GM13976 (cell line): ENCODE measurements at places on chromosomes 3 and 15.

- DNase-seq, result peak; percentile 73
Measured at GRCh38 chr3:186849374-186849975, 7.0 kb downstream of the ADIPOQ start.

DNA sequence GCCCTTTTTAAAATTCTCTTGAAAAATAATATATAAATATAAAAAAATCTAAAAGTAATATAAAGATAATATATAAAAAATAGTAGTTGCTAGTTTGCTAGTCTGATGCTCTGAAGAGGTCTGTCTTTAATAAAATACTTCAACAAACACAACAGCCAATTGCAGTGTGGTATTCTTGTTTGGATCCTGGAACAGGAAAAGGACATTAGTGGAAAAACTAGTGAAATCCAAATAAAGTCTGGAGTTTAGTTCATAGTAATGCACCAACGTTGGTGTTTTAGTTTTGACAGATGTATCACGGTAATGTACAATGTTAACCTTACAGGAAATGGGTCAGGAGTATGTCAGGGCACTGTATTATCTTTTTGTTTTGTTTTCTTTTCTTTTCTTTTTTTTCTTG lies 26.0 kb upstream of the CEMIP start:
- DNase-seq, result no peak

DNA sequence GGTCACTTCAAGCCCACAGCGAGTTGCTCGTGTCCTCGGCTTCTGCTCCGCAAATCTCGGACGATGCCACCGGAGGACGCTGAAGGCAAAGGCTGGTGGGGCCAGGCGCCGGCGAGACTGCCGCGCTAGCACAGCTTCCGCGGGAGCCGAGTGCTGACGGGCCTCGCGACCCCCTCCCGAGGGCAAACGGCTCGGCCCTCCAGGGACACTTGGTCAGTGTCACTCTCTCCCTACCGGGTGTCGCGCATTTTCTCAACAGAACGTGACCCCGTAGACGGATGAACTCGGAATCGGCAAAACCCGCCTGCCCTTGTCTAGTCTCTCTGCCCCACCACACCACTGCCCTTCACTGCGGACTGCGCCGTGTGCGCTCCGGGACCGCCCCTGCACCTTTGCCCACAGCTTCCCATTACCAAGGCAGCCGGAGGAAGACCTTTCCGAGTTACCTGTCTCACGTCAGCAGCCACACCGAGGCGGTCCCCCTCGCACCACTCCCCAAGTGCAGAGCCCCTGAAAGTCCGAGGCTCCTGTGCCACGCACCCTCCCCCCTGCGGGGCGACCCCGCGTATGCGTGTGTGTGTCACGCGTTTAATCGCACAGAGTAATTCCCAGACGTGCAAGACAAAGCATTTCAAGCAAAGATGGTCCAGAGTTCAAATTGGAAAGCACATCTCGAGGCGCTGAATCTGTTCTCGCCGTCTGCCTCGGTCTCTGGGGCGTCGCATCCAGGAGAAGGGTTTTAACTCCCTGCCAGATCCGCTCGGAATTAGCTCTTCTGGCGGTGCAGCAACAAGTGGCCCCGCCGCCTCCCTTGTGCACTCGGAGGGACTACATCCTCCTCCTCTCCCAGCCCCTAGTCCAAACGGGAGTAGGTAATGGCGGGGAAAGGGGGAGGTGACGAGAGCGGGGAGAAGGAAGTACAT lies 245.0 kb upstream of the TOPAZ1 start:
- peak; percentile 71 for DNase-seq

DNA sequence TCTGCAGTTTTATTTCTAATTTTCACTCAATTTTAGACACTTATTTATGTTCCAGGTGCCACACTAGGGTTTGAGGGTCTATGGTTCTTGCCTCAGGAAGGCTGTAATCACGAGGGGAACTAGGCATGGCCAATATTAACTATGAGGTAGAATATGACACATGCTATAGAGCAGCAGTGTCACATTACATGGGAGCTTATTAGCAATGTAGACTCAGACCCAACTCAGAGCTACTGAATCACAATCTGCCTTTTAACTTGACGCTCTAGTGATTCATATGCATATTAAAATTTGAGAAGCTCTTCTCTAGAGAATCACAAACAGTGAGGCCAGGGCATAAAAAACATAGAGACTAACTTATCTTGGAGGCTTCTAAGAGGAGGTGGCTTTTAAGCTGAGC lies 32.8 kb upstream of the MRPL3 start:
- DNase-seq, result no peak

GRCh38 chr3:107969994-107970819 lies 120.6 kb downstream of the CD47 start:
- DNase-seq, result peak; percentile 11

GRCh38 chr15:68618908-68619698 lies 40.3 kb downstream of the CORO2B start:
- DNase-seq, result no peak

GRCh38 chr15:74208496-74208895 lies 5.9 kb upstream of the STRA6 start:
- no peak for DNase-seq

DNA sequence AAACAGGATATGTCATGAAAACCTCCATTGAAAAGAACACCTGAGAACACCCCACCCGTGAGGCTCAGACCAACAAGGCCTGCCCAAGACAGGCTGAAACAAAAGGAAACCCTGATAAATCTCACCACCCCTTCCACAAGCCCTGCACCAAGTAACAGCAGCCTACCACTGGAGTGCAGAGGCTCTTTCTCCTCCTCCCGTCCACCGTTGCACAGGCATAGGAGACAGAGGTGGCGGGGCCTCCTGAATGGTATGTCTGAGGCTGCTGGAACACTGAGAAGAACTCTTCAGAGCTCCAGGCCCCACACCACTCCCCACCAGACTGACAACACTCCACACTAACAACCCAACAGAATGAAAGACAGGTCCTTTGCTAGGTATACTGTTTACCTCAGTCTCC lies 21.4 kb downstream of the CHDH start:
- DNase-seq, result no peak

DNA sequence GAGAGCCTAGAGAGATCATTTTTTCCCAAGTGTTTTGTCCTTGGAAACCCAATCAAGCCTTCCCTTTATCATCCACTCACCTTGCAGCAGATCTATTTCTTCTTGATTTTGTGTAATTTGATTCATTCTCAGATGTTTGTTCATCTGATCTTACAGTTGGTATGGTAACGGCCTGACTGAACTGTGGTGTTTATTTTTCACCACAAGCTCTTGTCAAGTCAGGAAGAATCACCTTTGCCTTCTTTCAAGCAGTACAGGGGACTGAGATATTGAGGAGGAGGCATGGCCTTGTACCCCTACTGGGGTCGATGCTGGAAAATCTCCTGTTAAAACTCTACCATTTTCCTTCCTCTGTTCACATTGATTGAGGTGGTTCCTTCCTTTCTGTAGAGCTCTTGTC lies 361.4 kb upstream of the CFAP20DC start:
- DNase-seq, result no peak

- no peak for DNase-seq
Measured at GRCh38 chr3:123524981-123525380, 59.9 kb downstream of the HACD2 start.

DNA sequence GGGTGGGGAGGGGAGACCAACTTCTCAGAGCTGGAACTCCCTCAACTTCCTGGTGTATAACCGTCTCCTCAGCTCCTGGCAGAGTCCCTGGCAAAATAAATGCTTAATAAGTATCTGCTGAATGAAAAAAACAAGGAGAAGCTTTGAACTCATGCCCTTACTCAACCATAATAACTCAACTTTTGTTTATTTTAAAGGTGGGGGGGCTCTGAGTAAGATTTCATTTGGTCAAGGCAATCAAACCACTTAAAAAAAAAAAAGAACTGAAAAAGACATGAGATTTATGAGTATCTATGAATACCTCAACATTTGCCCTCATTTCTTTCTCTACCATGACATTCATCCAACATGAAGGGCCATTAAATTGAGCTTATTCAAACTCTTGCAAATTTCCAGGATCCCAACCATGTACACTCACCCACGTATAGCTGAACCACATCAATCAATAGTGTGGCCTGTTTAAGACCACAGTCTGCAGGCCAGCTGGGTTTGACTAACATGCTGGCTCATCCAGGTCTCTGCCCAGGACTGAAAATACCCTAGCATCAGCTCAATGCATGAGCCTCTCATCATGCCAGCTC lies 157.9 kb downstream of the FOXP1 start:
- DNase-seq, result no peak

- DNase-seq, result no peak
Measured at GRCh38 chr3:52809662-52810377, 15.2 kb downstream of the ITIH3 start.

GRCh38 chr15:79981831-79982455 lies 10.9 kb upstream of the BCL2A1 start:
- DNase-seq, result peak; percentile 44

DNA sequence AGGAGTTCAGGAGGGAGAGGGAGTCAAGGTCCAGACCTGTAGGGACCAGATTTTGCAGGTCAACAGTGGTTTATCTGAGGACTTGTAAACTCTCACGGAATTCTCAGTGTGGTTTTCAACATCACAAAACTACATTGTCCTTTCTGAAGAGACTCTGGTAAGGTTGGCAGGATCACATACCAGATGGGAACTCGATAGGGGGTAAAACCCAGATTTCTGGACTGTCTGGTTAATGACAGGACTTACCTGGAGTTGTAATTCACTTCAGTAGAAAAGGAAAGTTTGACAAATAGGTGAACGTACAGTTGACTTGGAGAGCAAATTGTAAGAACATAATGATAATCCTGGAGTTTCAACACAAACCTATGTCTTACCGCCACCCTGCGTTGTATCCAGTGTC lies 5.3 kb downstream of the ITPR1 start:
- DNase-seq, result no peak

- DNase-seq, result no peak
Measured at GRCh38 chr3:12675115-12675810, 11.3 kb upstream of the RAF1 start.

DNA sequence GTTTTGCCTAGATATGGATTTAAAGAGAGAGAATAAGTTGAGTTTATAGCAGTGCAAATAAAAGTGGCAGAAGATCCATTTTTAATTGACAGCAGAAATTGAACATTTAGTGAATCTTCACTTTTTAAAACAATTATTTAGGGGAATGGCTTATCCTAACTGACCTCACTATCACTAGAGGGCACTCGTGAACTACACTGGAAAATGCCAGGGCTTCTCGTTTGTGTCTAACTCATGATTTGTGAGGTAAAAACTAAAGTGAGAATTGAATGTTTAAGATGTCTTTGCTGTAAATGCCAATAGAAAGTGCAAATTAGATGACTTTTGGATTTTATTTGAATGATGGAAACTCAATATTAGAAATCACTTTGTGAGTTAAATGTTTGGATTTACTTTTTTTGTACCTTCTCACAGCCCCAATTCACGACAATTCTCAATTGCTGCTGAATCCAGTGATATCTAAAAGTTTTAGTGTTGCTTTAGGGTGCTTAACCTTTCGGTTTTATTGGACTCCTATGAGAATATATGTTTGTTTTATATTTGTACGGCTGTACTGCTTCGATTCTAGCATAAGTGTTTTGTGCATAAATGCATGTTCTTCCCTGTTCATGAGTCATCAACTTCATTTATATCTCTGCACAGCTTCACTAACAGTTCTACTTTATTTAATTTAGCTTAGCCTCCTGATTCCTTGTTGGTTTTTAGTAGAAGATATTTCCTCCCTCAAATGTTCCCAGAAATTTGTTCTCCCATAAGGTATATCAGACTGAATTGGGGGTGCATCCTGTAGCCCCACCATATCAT lies 462.1 kb downstream of the MFSD1 start:
- DNase-seq, result peak; percentile 22

GRCh38 chr3:150317469-150317868 lies 90.6 kb upstream of the TSC22D2 start:
- DNase-seq, result no peak
